Fibroblast of skin of left biceps (primary cell): ENCODE measurements at places on chromosomes 16 and 17.
A peak's percentile ranks its signal among the peaks of the same experiment; 100 is the strongest.

- no peak for DNase-seq
These were observed 607.2 kb downstream of the MAF start for GRCh38 chr16:78993346-78993745.

DNA sequence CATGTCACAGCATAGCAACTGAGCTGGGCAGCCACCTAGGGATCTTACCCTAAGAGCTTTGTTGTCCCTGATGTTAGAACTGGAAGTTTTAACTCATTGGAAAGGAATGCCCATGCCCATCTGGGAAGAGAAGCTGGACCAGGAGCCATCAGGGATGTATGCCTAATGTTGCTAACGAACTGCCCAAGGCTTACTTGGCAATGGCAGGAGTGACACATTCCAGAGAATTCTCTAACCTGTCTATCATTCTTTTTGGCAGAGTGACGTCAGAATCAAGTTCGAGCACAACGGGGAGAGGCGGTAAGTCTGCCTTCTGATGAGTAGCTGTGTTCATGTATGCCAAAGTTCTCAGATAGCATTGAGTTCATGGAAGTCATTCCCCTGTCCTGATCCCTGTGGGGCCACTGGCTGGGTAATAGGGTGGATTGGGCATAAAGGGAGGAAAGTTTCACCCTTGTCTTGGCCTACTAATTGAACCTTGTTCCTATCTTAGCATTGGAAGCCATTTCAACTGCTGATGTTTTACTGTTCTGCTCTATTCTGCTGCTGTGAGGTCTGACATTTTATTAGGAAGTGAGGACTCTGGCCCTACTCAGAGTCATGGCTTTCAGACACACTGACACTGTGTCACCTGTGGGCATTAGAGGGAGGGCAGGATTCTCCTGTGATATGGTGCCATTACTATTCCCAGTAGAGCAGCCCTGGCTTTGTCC lies 23.7 kb downstream of the MAP3K3 start:
- no peak for DNase-seq

DNA sequence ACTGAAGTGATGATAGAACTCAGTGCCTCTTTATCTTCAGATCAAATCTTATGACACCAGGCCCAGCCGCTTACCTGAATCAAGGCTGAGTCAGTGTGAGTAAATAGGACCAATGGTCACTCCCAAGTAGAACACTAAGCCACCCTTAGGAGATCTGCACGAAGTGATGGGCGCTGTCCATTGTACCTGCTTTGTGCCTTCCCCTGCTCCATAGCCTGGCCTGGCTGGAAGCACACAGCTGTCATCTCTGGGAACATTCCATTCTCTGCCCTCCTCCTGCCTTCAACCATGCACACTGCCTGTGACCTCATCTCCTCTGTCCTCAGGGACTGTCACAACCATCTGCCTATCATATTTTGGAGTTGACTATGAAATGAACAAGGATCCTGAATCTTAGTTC lies 279.5 kb upstream of the ASIC2 start:
- DNase-seq, result no peak

- DNase-seq, result no peak
These were observed 3.9 kb upstream of the TMEM235 start for GRCh38 chr17:78227455-78227916.

GRCh38 chr17:2089021-2089422 lies 34.1 kb downstream of the HIC1 start:
- no peak for DNase-seq

DNA sequence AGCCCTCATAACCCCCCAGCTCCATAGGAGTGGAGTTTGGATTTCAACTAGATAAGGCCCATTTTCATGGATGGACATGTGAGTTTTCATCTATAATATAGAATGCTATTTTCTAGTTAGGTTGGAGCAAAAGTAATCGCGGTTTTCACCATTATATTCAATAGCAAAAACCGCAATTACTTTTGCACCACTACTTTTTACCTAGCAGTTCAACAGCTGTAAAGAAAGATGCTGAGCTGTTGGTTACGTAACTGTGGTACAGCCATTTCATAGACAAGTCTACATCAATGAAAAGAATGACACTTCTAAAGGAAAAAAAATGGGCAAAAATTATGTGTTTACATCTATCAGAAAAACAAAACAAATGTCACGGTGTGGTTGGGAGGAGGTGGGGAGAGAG lies 507.7 kb downstream of the MAF start:
- no peak for DNase-seq

DNA sequence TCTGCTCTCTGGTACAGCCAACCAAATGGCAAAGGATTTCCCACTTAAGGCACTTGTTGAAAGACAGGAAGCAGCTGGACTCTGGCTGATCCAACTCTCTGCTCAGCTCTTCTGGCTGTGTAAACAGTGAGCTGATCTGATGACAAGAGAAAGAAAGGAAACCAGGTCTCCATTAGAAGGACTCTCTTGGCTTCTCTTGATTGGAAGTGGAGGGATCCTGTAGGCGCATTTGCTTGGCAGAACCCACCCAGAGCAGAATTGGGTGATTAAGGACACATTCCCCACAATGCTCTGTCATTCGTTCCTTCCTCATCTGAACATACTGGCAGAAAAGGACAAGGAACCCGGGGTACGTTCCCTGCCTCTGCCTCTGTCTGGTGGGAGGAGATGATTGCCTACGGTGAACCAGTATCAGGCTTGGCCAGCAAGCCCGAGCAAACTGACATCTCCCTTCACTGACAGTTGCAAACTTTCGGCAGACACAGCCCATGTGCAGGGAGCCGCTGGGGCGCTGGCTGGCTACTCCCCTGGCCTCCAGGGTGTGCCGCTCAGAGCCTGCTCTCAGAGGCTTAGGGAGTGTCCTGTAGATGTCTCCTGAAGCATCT lies 29.1 kb downstream of the LDHD start:
- DNase-seq, result no peak

DNA sequence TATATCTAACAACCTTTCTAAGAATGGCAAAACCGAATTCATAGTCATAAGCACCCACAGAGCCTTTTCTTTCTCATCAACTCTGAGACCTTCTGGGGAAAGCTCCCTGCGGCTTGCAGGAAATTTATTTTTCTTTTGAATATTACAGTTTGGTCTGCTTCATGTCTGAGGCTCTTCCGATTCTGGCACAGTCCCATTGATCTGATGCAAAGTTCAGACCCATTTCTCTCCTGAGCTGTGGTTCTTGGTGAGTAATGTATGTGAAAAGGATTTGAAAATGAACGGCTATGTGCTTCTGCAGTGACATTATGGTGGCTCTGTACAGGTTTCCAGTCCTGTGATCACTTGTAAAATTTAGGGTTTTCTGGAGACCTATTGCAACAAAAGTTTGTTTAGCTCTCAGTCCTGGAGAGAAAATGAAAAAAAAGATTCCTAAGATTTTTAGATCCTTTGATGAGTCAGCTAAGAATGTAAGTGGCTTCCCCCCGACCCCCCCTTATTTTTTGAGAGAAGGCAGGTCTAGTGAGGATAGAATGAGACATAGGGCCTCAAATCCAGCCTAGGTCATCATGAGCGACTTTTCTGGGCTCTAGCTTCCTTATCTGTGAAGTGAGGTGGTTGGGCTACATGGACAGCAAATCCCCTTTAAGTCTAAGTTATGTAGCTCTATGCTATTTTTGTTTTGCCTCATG lies 4.6 kb downstream of the GAN start:
- DNase-seq, result peak; percentile 47

DNA sequence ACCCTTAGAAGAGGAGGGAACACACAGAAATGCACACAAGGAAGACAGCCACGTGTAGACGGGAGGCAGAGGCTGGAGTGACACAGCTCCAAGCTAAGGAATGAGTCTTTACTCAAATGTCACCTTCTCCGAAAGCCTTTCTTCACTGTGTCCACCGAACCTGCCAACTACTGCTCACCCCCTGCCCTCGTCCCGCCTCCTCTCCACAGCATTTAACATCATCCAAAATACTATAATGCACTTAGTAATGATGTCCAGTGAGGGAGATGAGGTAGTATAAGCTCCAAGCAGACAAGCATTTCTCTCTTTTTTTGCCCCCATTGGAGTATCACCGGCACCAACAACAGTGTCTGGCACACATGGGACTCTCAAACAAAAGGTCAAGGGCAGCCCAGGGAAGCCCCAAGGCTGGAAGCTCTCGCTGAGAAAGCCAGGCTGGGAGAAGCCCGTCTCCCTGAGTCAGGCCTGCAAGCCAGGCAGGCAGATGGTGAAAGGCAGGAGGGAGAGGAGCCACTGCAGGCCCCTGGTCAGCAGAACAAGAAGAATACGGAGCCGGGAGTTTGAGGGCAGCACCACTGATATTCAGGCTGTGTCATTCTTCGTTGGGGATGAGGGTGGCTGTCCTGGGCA lies 25.9 kb downstream of the ZFHX3 start:
- DNase-seq, result no peak

GRCh38 chr16:55418586-55418985 lies 60.4 kb upstream of the MMP2 start:
- DNase-seq, result no peak

DNA sequence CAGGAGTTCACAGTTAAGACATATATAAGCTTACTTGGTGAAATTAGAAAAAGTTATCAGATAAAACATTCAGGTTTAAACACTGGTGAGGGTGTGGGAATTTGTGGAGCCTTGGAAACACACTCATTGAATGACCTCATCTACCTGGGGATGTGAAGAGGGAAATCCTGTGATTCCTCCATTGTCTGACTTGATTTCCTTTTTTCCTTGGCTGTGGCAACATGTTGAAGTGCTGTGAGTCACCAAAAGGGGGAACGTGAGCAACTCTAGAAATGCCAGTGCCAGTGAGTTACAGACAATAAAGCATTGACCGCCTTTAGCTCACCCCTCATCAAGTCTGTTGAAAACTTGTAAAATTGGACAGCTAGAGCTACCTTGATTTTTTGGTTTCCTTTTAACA lies 1.8 kb downstream of the HMOX2 start:
- no peak for DNase-seq

- no peak for DNase-seq
These were observed 310.0 kb downstream of the SEC14L1 start for GRCh38 chr17:77450742-77451244.

DNA sequence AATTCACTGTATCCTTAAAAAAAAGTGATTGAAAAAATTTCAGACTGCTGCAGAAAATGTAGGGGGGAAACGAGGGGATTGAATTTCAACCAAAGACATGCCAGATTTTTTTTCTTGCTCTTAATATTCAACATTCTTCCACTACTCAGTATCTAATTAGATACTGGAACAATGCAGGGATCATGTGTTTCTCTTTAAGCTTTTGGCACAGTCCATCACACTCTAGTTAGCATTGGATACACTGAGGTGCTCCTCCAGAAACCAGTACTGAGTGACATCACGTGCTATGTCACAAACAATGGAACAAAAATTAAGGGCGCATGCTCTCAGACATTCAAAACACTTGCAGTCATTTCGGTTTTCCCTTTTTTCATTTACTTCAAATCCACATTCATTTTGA lies 298.6 kb upstream of the PSMD7 start:
- DNase-seq, result peak; percentile 55

DNA sequence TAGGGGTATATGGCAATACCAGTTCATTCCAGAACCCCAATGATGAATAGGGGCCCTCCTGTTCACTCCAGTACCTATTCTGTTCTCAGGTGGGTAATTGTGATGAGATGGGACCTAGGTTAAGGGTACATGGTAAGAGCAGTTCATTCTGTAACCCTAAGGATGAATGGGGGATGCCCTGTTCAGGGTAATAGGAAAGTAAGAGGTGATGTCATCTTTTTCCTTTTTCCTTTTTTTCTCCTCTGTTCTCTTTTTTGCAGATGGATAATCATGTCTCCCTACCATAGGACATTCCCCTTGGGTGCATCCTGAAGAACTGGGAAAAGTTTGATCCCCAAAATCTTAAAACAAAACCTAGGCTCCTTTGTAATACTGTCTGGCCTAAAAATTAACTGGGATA lies 25.0 kb upstream of the SLC6A2 start:
- DNase-seq, result no peak

DNA sequence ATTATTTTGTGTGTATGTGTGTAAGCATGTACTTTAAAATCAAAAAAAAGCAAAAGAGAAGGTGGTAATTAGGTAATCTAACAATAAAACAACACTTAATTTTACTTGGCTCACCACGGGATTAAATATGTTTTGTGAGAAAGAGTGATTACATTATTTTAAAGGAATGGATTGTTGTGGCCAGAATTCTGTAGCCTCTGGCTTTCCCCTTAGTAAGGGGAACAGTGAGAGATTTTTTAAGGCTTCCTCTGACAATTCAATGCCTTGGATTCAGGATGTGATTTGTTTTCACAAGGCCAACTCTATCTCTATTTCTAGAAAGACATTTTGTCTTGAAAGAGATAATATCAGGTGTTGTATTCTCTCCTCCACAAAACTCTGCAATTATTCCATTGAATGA lies 560.3 kb upstream of the CDH8 start:
- DNase-seq, result no peak

DNA sequence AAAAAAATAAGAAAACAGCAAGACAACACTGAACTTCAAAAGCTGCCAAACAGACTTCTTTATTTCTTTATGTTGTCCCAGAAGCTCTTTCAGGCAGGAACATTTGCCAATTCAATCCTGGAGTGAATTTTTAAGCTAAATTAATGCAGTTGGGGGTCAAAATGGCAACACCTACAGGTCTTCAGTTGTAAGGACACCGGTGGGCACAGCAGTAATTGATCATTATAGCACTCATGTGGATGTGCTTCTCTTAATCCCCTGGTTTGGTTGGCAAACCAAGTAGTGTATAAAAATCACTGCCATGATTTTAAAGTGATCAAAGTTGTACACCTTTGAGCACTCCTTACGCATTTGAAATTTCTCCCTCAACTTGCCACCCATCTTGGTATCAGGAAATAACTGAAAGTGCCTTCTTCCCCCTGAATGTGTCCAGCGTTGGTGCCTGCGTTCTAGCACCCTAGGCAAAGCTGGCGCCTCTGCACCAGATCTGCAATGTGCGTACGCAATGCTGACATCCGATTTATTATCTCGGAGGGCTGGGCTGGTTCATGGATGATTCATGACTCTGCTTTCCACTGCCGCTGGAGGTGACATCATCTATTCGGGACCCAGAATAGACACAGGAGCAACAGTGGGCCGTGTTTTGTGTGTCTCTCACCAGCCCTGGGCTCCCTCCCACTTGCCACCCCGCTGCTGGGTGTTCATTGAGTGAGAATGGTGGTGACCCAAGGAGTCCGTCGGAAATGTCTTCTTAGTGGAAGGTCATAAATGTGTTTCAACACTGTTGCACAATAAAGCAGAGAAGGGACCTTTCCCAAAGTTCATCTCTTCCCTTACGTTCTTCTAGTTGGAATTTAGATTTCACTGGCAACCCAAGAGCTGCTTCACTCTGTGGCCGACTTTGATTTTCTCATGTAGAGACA lies 203.4 kb downstream of the CCDC182 start:
- DNase-seq, result no peak

GRCh38 chr16:83843657-83844056 lies 35.9 kb downstream of the HSBP1 start:
- no peak for DNase-seq
